ENCODE measurements at places on chromosomes 4 and X.

- no peak for DNase-seq
Measured at GRCh38 chr4:89558147-89558546, 250.5 kb upstream of the GPRIN3 start.

DNA sequence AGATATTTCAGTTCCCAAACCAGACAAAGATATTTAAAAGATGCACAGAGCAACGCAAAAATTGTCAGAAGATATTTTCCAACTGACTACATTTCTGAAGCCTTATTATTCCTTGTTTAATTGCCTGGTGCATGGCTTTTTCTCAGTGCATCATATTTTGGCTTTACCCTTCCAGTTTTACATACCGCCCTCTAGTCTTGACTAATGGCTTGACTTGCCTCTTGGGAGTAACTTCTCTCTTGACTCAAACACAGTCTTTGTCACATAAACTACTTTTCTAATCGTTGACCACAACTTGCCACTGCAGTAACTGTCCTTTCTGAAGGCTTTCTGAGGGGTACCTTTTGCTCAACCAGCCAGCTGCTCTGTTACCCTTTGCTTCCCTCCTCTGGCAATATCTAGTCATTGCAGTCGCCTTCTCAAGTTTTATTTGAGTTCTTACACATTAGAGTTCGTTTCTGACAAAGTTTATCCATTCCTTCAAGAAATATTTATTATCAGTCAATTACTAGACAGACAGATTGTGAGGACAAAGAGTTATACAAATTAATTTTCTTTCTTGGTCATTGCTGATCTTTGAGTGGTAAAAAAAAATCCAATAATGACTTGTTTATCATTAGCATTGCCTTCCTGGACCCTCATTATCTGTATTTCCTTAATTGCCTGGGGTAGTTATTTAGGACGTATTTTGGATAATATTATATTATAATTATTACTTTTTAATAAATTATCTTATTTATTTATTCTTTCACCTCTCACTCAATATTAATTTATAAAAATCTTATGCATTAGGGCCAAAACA, 506.9 kb upstream of the PCDH10 start:
- DNase-seq, result peak; percentile 10

DNA sequence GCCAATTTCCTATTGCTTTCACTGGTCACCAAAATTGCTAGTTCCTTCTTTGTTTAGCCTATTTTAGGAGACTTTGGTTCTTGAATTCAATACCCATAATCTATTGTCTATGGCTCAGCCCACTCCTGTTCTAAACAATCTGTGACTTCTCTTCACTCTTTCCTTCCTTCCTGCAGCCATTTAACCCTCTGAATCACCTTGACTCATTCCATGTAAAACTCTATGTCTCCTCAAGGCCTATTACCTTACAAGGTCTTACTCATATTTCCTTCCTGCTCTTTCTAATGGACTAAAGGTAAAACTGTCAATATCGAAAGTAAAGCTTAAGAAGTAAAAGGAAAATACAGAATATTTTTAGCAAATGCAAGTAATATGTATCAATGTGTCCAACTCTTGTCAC, 301.6 kb downstream of the ARHGAP24 start:
- DNase-seq, result no peak

GRCh38 chr4:128725405-128726055, 84.0 kb upstream of the JADE1 start:
- DNase-seq, result no peak

DNA sequence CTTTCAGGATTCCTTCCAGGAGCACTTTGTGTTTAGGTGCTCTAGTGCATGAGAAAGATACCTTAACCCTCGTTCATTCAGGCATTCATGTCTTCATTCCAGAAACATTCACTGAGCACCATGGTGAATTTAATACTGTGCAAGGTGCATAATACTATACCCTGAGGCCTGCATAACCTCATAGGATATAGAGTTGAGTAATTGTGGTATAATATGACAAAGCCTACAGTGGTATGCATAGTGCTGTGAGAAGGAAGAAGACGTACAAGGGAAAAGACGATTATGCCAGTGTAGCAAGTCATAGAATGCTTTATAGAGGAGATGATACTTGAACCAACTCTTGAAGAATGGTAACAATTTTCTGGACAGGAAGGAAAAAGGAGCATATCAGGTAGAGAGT, 34.3 kb downstream of the MTM1 start:
- DNase-seq, result no peak

GRCh38 chrX:80812176-80812575, 2.5 kb upstream of the BRWD3 start:
- DNase-seq, result no peak

GRCh38 chr4:17218786-17219185, 293.1 kb downstream of the QDPR start:
- no peak for DNase-seq

GRCh38 chrX:154352466-154352865, 22.0 kb downstream of the FLNA start:
- DNase-seq, result no peak

GRCh38 chrX:10156199-10157031, at the start of gene CLCN4:
Gene CLCN4, plus strand, starts transcription at chrX:10156975. Its CDS starts 28,058 bp downstream, at chrX:10185033.
- peak; percentile 48 for DNase-seq

DNA sequence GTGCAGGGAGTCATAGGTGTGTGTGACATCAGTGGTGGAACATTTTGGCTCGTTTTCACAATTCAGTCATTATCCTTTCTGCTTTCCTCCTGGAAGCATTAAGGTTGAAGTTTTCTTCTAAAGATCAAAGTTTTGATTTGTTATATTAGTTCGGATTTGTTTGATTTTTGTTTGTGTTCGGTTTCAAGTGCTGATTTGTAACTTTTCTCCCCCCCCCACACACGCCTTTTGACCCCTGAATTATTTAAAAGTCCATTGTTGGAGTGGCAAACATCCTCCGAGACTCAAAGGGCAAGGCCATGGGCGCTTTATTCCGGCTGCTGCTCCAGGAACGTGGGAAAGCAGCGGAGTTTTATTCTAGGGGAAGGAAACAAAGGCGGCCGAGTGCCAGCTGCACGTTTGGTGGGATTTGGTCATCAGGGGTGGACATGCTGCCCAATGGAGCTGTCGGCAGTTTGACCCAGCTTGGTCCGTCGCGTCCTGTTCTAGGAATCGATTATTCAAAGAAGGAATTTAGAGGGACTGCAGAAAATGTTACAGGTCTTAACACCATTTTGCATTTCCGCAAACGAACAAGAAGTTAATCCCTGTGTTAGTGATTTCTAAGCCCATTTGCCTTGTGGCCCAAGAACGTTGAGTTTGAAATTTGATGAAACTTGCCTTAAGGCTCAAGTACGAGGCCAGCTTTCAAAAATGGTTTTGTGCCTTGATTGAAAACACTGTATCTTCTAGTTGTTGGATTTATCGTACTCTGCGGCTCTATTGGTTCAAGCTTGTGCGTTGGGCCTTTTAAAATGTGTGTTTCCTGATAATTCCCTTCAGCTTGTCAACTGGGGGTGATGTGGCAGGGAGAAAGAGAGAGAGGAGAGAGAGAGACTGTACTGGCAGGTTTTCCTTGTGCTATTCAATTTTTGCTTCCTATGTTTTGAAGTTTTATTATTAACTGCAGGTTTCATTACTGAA, 565 bp upstream of the ZNF41 start:
- peak; percentile 56 for DNase-seq

GRCh38 chrX:9440116-9440844, 24.6 kb upstream of the TBL1X start:
- DNase-seq, result no peak

GRCh38 chrX:21490341-21490740, 116.1 kb downstream of the CNKSR2 start:
- DNase-seq, result no peak

- DNase-seq, result no peak
Measured at GRCh38 chrX:29155286-29155685, 568.0 kb downstream of the IL1RAPL1 start.

DNA sequence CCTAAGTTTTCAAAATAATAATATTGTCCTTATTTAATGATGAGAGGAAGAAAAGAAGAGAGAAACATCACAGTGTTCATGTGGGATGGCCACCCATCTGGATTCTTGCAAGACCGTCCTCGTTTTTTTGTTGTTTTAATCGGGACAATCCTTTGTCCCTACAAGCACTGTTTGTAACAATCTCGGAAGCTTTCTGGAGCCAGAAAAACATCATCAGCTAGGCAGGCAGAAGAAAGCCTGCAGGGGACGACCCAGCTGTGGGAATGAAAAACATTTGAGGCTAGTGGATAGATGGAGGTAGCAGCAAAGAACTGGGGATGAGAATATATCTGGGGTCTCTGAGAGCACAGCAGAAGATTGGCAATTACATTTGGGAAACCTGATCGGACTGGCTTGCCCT, 105.6 kb downstream of the DKK2 start:
- DNase-seq, result no peak

- no peak for DNase-seq
Measured at GRCh38 chr4:182502064-182502463, 258.9 kb downstream of the TENM3 start.

GRCh38 chr4:64533159-64533558, 123.9 kb upstream of the TECRL start:
- no peak for DNase-seq

GRCh38 chr4:155241664-155242063, 33.2 kb downstream of the NPY2R start:
- DNase-seq, result no peak

DNA sequence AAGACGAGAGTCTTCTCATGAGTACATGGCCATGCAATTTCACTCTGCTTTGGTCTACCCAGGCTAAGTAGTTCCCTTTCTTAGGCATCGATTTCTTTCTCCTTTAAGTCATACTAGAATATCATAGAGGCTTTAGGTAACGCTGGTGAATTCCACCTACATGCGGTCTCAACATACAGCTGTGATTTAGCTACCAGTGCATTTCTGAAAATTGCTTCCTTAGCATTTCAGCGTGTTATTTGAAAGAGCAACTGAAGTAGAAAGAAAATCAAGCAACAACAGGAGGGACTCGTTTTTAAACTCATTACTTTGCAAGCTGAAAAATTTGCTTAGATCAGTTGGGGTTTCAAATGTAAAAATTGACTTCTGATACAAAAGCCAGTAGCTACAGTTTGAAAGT, 48.1 kb upstream of the RASGEF1B start:
- no peak for DNase-seq

DNA sequence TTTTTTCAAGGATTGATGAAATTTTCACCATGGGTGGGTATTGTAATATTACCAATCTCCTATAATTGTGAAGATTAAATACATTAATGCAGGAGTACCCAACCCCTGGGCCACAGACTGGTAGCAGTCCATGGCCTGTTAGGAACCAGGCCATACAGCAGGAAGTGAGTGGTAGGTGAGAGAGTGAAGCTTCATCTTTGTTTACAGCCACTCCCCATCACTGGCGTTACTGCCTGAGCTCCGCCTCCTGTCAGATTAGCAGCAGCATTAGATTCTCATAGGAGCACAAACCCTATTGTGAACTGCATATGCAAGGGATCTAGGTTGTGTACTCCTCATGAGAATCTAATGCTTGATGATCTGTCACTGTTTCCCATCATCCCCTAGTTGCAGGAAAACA, 15.1 kb downstream of the RAPGEF2 start:
- DNase-seq, result no peak

Data from right kidney (tissue), 9 donors.